ENCODE measurements at places on chromosomes 7 and 10. TPM values are rescaled to one million over a fixed set of nuclear protein-coding genes. Genes with fewer than 3 reads are reported as not detected.

GRCh38 chr7:102991540-102992214 is 78.9 kb downstream of the LRRC17 start:
- no peaks in the 10 kb centered on the region for H3K27me3 ChIP-seq
- DNase-seq, result no peak
- H3K4me3 ChIP-seq, result no peak overlapping the region
- no peak overlapping the region for H3K27ac ChIP-seq
- H3K36me3 ChIP-seq, result no peaks in the 10 kb centered on the region
- H3K4me1 ChIP-seq, result no peaks in the 10 kb centered on the region

- no peak for DNase-seq
- no peak overlapping the region for H3K4me3 ChIP-seq
- H3K4me1 ChIP-seq, result peaks cover 5% of the 10 kb centered on the region
- H3K27me3 ChIP-seq, result no peaks in the 10 kb centered on the region
- H3K36me3 ChIP-seq, result no peaks in the 10 kb centered on the region
These were observed 30.9 kb upstream of the DKK1 start for GRCh38 chr10:52283174-52283573.

GARIN1A gene
- total RNA-seq, result 2.7 TPM

GRCh38 chr7:40808378-40808942 is 673.7 kb downstream of the SUGCT start:
- H3K27ac ChIP-seq, result no peak overlapping the region
- no peaks in the 10 kb centered on the region for H3K4me1 ChIP-seq
- H3K27me3 ChIP-seq, result no peaks in the 10 kb centered on the region
- H3K36me3 ChIP-seq, result peaks cover 1% of the 10 kb centered on the region
- DNase-seq, result no peak
- H3K4me3 ChIP-seq, result no peak overlapping the region

DNA sequence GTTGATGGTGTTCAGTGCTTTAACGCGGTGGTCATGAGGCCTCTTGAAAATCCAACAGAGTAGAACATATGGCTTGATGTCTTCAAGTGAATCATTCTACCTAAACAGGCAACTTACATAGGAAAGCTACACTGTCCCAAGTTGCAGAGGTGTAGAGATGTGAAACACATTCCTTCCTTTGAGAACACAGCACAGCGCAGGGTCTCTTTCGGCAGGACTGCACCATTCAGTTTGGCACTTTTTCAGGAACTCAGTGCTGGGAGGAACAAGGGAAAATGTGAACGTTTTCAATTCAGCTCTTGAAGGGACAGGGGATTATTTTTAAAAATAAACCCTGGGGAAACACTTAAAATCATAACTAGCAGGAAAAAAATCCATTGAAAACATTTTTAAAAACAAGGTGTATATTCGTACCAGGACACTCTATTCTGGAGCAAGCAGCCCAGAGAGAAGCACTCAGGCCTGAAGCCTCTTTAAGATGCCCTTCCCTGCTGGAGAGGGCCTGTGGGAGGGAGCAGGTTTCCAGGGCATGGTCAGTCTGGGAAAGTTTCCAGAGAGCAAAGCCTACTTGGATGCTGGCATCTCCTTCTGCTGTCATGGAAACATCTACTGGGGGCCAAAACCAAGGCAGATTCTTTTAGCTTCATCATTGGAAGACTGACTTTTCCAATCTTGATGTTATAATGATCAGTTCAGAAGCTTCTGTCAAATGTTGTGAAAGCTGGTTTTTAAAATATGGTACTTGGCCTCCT is 60.4 kb upstream of the NPVF start:
- H3K27ac ChIP-seq, result no peak overlapping the region
- H3K4me1 ChIP-seq, result no peaks in the 10 kb centered on the region
- no peak for DNase-seq
- no peak overlapping the region for H3K4me3 ChIP-seq
- no peaks in the 10 kb centered on the region for H3K27me3 ChIP-seq

DNA sequence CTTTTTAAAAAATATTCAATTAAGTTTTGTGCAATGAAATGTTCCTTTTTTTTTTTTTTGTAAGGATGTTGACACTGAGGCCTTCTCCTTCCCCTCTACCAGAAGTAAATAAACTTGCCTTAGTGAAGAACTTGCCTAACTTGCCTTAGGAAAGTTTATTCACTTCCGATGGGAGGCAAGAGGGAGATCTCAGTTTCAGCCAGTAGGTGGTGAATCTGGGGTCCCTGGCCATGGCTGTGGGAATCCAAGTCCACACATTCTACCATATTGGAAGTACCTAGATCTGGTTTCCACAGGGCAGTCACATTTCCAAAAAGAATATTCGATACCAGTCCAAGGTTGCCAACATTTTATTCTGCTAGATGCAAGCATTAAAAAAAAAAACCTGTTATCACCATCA is 270.9 kb downstream of the CCSER2 start:
- no peak overlapping the region for H3K4me3 ChIP-seq
- H3K27me3 ChIP-seq, result peaks cover 6% of the 10 kb centered on the region
- H3K4me1 ChIP-seq, result no peaks in the 10 kb centered on the region
- DNase-seq, result no peak

COX15 gene
- total RNA-seq, result 33.4 TPM

BRI3 gene
- 90.0 TPM for total RNA-seq

DNA sequence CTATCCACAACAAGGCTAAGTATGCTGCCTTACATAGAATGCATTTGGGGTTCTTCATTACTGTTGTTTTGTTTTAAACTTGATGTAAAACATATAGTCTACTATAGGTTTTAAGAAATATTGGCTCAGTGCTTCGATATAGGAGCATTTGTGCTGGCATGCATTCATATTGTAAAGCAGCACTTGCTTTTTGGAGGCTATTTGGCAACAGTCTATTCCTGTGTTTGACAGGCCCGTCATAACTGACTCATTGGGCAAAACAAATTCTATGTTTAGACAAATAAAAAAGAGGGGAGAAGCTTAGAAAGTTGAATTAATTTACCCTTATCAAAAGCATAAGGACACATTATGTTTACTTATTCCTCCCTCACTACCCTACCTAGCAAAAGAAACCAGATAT is 38.4 kb upstream of the PLXDC2 start:
- H3K36me3 ChIP-seq, result no peaks in the 10 kb centered on the region
- no peak overlapping the region for H3K27ac ChIP-seq
- no peak overlapping the region for H3K4me3 ChIP-seq
- no peaks in the 10 kb centered on the region for H3K27me3 ChIP-seq

- H3K4me3 ChIP-seq, result no peak overlapping the region
- no peak overlapping the region for H3K27ac ChIP-seq
- H3K36me3 ChIP-seq, result peaks cover 1% of the 10 kb centered on the region
- H3K27me3 ChIP-seq, result no peaks in the 10 kb centered on the region
These were observed 100.3 kb downstream of the CCSER2 start for GRCh38 chr10:84428711-84429110.

DNA sequence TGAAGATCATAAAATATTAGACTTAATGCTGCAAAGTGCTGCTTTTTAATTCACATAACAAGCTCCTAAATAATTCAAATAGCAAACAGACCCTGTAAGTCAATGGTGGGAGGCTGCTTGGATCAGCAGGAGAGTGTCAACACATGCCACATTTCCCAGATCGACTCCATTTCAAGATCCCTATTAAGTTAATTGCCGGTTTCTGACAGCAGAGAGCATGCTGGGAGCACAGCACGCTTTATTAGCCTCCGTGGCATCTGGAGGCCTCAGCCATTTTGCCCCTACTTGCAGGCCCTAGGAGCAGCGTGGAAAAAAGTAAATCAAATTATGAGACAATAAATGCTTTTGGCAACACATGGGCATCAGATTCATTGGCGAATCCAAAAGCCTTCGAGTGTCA is 201.0 kb downstream of the EMX2 start:
- no peak for DNase-seq
- H3K36me3 ChIP-seq, result no peaks in the 10 kb centered on the region
- no peak overlapping the region for H3K27ac ChIP-seq

TEX36 gene
- total RNA-seq, result not detected

DNA sequence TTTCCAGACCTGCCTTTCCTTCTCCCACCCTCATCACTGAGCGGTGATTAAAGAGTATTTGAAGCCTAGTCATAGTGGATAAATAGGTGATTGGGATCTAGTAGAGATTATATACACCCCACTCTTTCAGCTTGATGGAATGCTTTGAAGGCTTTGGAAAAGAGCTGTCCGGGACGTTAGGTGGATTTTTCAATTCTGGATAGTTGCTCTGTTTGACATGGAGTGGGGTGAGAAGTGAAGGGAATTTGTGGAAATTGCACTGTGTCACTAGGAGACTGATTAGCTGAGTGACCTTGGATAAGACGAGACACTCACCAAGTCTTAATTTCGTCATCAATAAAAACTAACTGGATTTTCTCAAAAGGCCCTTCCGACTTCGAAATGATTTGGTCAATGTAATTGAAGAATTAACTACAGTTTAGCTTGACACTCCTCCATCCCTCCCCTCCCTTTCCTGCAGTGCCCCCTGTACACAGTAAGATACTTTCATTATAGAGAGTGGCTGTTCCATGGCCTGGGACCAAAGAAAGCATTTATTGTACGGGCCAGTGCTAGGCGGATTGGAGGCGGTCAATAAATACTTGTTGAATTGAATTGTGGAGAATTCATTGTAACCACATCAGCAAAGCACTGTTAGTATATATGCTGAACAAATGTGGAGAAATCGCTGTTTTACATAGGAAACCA is 962 bp downstream of the ZKSCAN1 start:
- H3K36me3 ChIP-seq, result peaks cover 7% of the 10 kb centered on the region
- DNase-seq, result no peak
- peak overlapping the region; percentile 88 for H3K27ac ChIP-seq
- no peaks in the 10 kb centered on the region for H3K27me3 ChIP-seq
- peaks cover 65% of the 10 kb centered on the region for H3K4me1 ChIP-seq
- H3K4me3 ChIP-seq, result peak overlapping the region; percentile 93

VIPR2 gene
- 0.46 TPM for total RNA-seq

- no peak for DNase-seq
- H3K27ac ChIP-seq, result no peak overlapping the region
- no peak overlapping the region for H3K4me3 ChIP-seq
- no peaks in the 10 kb centered on the region for H3K36me3 ChIP-seq
- peaks cover 9% of the 10 kb centered on the region for H3K4me1 ChIP-seq
- peaks cover 6% of the 10 kb centered on the region for H3K27me3 ChIP-seq
These were observed 135.7 kb downstream of the AHR start for GRCh38 chr7:17434191-17434590.

- H3K4me3 ChIP-seq, result no peak overlapping the region
- no peaks in the 10 kb centered on the region for H3K36me3 ChIP-seq
- DNase-seq, result no peak
- no peaks in the 10 kb centered on the region for H3K27me3 ChIP-seq
- H3K27ac ChIP-seq, result no peak overlapping the region
These were observed 189.8 kb upstream of the SEMA3A start for GRCh38 chr7:84384417-84384816.

DNA sequence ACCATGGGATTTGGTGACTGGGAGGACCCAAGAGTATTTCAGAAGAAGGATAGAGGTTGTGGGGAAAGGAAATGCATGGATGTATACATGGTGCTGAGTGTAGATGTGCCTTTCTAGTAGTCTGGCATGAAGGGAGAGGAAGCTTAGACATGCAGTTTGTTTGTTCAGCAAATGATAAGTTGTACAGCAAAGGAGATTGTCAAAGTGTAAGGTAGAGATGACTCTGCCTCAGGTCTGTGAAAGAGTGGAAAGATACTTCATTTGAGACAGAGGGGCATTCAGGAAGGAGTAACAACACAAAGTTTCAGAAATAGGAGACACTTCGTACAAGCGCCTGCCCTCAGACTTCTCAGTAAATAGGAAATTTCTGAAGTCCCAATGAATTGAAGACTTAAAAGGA is 152.3 kb downstream of the CELF2 start:
- H3K4me3 ChIP-seq, result no peak overlapping the region
- H3K4me1 ChIP-seq, result no peaks in the 10 kb centered on the region
- no peak overlapping the region for H3K27ac ChIP-seq
- H3K27me3 ChIP-seq, result no peaks in the 10 kb centered on the region
- peaks cover 23% of the 10 kb centered on the region for H3K36me3 ChIP-seq

DNA sequence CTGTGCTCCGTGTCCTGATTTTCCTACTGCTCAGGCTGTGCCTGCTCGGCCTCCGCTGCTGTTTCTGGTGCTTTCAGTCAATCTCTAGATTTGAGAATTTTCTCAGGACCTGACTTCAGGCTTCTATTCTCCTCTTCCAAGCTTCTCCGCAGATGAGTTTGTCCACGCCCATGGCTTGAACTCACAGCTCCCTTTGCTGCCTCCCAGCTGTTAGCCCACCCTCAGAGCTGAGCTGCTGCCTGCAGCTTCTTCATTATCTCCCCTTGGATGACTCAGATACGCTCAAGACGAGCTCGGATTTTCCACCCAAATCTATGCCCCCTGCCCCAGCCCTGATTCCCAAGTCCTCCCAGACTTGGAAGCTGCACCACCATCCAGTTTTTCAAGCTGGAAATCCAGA is 104.7 kb downstream of the FGFR2 start:
- H3K4me1 ChIP-seq, result no peaks in the 10 kb centered on the region
- no peak for DNase-seq
- no peaks in the 10 kb centered on the region for H3K27me3 ChIP-seq
- H3K27ac ChIP-seq, result no peak overlapping the region

GRCh38 chr7:106165337-106165736 is 53.2 kb upstream of the SYPL1 start:
- no peaks in the 10 kb centered on the region for H3K36me3 ChIP-seq
- no peak overlapping the region for H3K27ac ChIP-seq
- no peak for DNase-seq
- H3K4me3 ChIP-seq, result no peak overlapping the region
- H3K4me1 ChIP-seq, result peaks cover 4% of the 10 kb centered on the region

ATP6V0E2 gene
- total RNA-seq, result 44.5 TPM

DNA sequence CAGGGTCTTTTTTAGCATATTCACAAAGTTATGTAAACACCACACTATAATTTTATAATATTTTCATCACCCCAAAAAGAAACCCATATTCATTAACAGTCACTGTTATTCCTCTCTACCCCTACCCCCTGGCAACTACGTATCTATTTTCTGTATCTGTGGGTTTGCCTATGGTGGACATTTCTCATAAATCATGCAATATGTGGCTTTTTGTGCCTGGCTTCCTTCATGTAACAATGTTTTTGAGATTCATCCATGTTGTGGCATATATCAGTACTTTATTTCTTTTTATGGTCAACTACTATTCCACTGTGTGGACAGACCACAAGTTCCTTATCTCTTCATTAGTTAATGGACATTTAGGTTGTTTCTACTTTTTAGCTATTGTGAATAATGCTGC is 59.1 kb upstream of the PAPSS2 start:
- H3K4me3 ChIP-seq, result no peak overlapping the region
- peaks cover 9% of the 10 kb centered on the region for H3K4me1 ChIP-seq
- no peak overlapping the region for H3K27ac ChIP-seq

CPA2 gene
- not detected for total RNA-seq

- H3K27me3 ChIP-seq, result peaks cover 7% of the 10 kb centered on the region
- H3K36me3 ChIP-seq, result no peaks in the 10 kb centered on the region
- H3K4me1 ChIP-seq, result no peaks in the 10 kb centered on the region
- no peak overlapping the region for H3K4me3 ChIP-seq
- DNase-seq, result no peak
These were observed 39.0 kb downstream of the DIP2C start for GRCh38 chr10:650441-650851.

- H3K4me3 ChIP-seq, result no peak overlapping the region
- no peaks in the 10 kb centered on the region for H3K4me1 ChIP-seq
- no peaks in the 10 kb centered on the region for H3K27me3 ChIP-seq
- no peak overlapping the region for H3K27ac ChIP-seq
- no peaks in the 10 kb centered on the region for H3K36me3 ChIP-seq
These were observed 98.7 kb upstream of the SEMA3D start for GRCh38 chr7:85285527-85285926.

- H3K4me1 ChIP-seq, result no peaks in the 10 kb centered on the region
- peak overlapping the region; percentile 22 for H3K4me3 ChIP-seq
- H3K36me3 ChIP-seq, result no peaks in the 10 kb centered on the region
- H3K27me3 ChIP-seq, result peaks cover 46% of the 10 kb centered on the region
- no peak for DNase-seq
These were observed 134.3 kb upstream of the ZNF92 start for GRCh38 chr7:65239324-65239706.

HOXA10 gene
- 0.26 TPM for total RNA-seq

GRCh38 chr7:155353256-155353897 is 55.7 kb downstream of the INSIG1 start:
- H3K36me3 ChIP-seq, result no peaks in the 10 kb centered on the region
- no peak overlapping the region for H3K27ac ChIP-seq
- no peak overlapping the region for H3K4me3 ChIP-seq
- no peak for DNase-seq

All from activated T-cell treated with anti-CD3 and anti-CD28 coated beads, Interleukin-2, amount 50 U/mL, for 72 hours (primary cell).